GM10248 (cell line): ENCODE measurements at places on chromosomes 1 and 21.

DNA sequence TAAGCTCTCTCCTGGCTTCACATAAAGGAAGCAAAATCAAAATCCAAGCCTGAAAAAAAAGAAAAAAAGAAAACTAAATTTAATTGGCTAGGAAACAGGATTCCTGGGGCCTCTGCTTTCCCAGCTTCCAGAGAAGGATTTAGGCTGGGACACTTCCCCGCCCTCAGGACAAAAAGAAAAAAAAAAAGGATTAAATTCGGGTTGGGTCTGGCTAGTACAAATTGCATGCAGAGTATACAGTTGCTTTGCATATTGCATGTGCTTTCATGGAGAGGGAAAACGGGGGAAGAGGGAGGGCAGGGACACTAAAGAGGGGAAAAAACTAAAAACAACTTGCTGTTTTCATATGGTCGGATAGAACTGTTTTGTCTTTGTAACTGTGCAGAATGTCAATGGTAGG is 42.7 kb downstream of the OLIG1 start:
- DNase-seq = no peak

GRCh38 chr1:111867868-111868440 is 112.3 kb downstream of the DDX20 start:
- DNase-seq = no peak

- no peak for DNase-seq
These were observed 55.1 kb upstream of the EFHD2 start for GRCh38 chr1:15354580-15354965.

DNA sequence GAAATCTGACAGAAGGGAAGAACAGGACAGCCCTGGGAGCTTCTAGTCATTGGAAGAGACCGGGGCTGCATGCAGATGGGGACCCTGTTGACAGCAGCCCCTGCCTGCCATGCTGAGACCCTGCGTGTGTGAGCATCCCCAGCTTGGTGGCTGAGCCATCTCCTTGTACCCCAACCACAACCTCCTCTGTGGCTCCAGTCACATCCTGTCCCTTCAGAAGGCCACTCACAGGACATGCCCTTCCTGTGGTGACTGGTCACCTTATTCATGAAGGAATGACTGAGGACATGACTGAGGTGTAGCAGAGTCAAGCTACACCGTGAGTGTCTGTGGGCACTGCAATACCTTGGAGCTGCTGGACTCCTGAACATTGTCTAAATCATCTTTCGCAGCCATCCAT is 141.8 kb upstream of the ERRFI1 start:
- no peak for DNase-seq

GRCh38 chr1:97832481-97832880 is 88.4 kb downstream of the DPYD start:
- DNase-seq = no peak

DNA sequence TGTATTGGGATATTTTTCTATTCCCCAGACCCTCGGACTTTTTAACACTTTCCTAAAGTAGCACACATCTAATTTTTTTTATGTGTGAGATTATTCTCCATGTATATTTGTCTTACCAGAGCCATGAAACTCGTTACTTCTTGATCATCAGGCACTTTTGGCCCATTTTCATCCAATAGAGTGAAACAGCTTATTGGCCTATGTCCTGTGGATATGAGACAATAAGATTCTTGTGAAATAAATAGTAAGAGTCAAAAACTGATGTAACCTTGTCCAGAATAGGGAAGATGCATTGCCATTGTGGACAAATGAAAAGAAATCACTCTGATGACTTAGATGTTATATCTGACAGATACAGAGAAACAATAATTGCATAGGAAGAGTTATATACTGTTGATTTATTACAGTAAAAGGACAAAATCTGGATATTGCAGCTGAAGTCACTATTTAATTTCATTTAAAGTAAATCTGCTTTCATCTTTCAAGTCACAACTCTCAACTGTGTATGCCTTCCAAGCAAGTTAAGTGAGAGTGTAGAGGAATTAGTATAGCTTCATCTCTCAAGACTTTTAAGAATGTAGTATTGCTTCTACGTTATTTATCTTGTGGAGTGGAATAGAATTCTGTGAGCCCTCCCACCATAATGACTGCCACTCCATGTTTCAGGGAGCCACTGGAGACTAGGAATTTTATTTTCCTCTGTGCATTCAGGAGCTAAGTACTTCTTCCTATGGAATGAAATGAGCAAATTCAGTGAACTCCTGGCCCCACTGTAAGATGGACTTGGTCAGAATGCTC is 86.9 kb downstream of the ADAMTS1 start:
- no peak for DNase-seq

- no peak for DNase-seq
These were observed 115.5 kb downstream of the DHRS3 start for GRCh38 chr1:12502336-12503109.

GRCh38 chr1:53155534-53155933 is 13.1 kb upstream of the SLC1A7 start:
- no peak for DNase-seq
